ENCODE measurements at places on chromosomes 11 and 22.

- DNase-seq: no peak
Observed at GRCh38 chr11:119322360-119322739, 5.4 kb upstream of the MCAM start.

DNA sequence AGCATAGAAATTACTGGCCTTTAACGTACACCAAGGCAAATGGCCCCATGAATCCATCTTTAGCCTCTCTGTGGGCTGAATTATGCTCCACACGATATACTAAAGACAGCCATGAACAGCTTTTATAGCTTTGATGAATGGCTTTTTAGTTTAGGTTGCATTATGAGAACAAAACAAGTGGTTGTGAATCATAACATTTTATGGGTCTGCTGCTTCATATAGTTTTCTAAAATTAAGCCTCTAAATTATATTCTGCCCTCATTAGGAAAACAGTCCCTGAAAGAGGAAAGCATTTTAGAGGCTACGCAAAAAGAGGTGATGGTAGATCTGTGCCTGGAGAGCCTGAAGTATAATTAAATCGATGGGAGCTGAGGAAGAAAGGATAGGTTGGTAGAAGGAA, 221.3 kb downstream of the CADM1 start:
- DNase-seq: no peak

DNA sequence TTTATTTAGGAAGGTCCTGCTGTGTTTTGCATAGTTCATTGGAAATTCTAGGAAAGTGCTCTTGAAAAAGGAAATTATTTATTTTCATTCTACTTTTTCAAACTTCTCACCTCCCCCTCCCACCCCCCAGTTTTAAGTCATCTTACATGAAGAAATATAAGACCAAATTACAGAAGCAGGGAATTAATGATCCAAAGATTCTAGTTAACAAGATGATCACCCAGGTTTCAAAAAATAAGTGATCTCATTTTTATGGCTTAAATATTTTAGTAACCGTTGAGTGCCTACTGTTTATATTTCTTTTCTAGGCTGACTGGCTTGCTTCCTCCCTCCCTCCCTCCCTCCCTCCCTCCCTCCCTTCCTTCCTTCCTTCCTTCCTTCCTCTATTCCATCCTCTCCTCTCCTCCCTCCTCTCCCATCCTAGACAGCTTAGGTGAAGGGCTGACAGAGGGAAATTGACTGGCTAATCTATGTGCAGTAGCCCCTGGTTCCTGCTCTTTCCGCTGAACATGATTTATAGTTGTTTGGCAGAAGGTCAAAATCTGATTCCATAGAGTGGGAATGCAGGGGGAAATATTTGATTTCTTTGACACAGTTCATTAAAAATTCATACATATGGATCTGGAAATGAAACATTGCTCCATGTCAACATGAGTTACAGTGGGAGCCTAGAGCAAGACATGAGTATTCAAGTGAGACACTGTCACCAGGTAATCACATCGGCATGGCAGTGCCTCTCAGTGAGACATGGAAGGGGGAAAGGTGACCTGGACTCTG, 123.4 kb downstream of the COMMD9 start:
- no peak for DNase-seq

- no peak for DNase-seq
Observed at GRCh38 chr22:26849575-26849974, 192.2 kb downstream of the MIAT start.

DNA sequence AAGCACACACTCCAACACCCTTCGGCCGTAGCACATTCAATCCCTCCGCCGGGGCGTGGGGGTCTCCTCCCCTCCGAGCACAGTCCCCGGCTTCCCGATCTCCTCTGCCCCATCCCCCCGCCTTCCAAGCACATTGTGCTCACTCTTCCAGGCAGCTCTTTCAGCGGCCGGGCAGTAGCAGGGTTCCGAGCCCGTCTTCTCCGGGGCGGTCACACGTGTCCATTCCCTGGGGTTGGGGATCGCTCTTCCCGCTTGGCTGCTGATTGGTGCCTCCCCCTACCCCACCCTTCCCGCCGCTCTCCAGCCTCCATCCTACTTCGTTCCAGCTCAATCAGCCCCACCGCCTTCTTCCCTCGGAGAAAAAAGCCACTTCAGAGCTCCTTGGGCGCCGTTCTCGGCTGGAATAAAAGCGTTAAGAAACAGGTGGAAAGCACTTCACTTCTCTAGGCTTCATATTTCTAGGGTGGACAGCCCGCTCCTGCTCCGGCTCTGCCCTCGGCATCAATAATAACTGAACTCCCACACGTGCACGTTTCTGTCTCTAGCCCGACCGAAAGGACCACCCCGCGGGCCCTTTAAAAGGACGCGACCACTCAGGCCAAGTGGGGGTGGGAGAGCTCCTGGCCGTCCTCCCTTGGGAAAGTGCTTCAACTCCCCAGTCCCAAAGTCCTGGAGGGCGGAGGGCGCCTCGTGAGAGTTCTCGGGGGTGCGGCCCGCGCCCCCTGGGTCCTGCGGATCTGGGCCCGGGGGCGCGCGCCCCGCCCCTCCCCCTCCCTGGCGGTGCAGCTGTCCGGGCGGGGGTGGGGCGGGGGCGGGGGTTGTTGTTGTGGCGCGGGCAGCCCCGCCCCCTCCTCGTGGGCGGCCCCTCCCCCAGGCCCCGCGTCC, 464 bp upstream of the CECR2 start:
- DNase-seq: peak; percentile 26

DNA sequence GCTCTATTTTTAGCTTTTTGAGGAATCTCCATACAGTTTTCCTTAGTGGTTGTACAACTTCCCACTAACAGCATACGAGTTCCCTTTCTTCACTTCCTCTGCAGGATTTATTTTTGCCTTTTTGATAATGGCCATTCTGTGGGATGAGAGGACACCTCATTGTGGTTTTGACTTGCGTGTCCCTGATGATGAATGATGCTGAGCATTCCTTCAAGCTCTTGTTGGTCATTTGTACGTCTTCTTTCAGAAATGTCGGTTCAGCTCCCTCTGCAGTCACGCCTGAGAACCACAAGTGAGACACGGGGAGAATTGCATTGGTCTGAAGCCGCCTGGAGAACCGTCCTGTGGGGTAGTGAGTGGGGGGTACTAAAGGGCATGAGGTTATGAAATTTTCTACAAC, 2.0 kb upstream of the KRTAP5-10 start:
- peak; percentile 67 for DNase-seq

- DNase-seq: no peak
Observed at GRCh38 chr11:125201525-125202141, 37.1 kb downstream of the PKNOX2 start.

- no peak for DNase-seq
Observed at GRCh38 chr11:119476666-119477331, 53.8 kb upstream of the THY1 start.

DNA sequence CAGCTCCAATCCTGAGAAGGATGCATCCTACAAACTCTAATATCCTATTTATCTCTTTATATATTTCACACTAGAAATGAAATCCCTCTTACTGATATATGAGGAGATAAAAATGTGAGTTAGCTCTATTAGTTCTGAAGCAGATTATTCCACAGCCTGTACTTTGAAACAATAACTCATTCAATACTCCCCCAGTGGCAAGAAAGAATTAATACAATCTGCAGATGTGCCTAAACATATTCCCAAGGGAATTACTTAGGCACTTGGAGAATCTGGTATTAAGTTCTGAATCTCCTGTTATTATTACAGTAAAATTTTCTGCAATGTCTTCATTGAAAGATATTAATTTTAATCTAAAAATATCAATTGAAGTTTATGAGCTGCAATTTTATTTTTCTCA, 59.4 kb downstream of the DDI1 start:
- no peak for DNase-seq

- no peak for DNase-seq
Observed at GRCh38 chr11:86595451-86595850, 77.0 kb downstream of the ME3 start.

DNA sequence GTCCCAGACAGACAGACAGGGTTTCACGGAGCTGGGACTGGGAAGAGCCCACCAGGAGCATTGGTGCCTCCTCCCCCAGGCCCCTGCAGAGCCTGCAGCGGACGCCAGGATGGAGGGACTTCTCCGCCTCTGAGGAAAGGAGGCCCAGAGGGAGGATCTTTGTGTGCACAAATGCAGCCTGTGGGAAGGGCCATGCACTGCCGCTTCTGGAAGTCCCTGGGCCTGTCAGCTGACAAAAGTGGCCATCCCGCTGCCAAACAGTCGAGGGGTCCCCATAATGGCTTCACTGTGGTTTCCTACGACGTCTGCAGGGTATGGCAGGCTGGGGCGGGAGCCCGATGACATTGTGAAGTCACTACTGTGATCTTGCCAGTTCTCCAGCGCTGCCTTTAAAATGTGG, 73.8 kb downstream of the TP53I11 start:
- no peak for DNase-seq

DNA sequence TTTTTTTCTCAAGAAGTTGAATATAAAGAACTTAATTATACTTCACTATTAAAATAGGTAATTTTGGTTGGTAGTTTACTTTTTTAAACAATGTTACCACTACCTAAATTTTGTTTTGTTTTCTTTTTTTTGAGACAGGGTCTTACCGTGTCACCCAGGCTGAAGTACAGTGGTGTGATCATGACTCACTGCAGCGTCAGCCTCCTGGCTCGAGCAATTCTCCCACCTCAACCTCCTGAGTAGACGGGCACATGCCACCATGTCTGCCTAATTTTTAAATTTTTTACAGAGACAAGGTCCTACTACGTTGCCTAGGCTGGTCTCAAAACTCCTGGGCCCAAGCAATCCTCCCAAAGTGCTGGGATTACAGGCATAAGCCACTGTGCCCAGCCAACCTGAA, 17.6 kb downstream of the SPCS2 start:
- no peak for DNase-seq

DNA sequence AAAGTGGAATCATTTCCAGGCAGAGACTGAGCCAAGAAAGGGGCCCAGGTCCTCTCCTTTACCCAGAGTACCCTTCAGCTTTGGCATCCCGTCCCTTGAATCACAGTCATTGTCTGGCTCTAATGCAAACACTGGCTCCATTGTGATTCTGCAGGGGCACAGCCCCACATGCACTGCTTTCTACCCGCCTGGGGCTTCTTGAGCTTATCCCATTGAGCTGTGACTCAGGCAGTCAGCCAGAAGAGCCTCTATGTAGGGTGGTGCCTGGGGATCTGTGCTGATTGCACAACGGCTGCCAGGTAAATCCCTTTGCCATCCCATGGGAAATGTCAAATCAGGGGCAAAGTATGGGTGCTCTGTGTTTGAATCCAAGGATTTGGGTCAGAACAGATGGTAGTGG, 88.9 kb downstream of the RASSF10 start:
- DNase-seq: no peak

- DNase-seq: no peak
Observed at GRCh38 chr11:94588366-94588942, 21.3 kb downstream of the PIWIL4 start.

DNA sequence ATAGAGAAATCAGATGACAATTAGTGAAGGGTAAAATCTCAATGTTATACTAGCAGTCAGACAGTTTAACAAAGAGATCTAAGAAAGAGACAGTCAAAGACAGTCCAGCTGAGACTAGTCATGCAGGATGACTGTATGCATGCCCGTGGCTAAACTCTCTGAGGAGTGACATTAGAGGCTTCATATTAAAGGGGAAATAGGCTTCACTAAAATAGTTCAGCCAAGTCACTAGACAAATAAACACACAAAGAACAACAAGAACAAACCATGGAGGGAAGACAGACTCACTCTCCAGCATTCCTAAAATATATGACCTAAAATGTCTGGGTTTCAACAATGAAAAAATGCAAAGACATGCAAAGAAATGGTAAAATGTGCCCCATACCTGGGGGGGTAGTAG, 18.6 kb upstream of the APLNR start:
- DNase-seq: no peak

DNA sequence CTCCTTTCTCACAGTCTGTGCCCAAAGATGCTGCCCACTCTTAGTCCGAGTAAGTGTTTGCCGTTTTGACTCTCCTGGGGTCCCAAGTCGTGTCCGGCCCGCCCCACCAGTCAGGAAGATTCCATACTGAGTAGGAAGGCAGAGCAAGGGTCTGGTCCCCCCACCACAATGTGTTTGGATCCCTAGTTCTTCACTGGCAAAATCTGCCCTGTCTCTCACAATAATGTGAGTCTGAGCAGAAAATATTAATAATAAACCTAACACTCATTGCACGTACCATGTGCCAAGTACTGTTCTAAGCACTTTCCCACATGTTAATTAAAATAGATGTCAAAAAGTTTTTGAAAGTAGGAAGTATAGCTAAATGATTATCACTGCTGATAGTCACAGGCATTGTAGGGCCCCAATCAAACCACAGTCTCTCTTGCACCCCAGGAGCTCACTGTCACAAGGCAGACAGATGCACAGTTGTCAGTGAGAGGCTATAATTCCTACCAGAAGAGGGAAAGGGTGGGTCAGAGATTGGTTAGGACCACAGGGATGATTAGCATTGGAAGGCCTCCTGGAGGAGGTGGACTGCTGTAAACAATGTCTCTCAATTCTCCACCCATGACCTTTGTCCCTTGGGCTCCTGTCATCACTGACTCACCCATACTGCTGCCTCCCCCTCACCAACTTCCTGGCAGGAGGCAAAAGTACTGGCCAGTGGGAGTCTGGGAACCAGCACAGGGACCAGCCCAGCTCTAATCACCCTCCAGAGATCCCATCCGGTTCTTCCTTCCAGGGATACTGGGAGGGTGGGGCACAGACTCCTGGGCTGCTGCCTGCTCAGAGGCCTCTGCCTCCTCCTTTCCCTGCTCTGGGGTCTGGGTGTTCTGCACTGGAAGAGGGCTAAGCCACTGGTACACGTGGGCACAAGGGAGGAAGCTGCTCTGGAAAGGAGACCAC, 1.0 kb upstream of the POLD4 start:
- peak; percentile 99 for DNase-seq

DNA sequence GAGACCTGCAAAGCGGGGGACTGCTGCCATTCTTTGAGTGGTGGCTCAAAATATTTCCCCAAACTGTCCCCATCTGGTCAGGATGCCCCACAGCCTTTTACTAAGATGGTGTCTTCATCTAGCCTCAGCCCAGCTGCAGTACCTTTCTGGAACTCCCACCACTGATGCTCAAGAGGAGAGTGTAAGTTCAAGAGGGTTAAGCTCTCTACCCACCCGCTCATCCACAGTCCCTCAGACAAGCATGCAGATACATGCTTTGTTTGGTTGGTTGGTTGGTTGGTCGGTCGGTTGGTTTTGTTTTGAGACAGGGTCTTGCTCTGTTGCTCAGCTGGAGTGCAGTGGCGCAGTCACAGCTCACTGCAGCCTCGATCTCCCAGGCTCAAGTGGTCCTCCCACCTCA, 14.5 kb upstream of the CAVIN3 start:
- DNase-seq: no peak

- DNase-seq: peak; percentile 54
Observed at GRCh38 chr11:117807482-117808327, 10.7 kb upstream of the DSCAML1 start.

All from SW480 (cell line).